Placental pericyte (primary cell): ENCODE measurements at places on chromosomes 3 and 15. TPM values are rescaled to one million over a fixed set of nuclear protein-coding genes. Genes with fewer than 3 reads are reported as not detected.

The ATP10A gene
- 0.44 and 2.6 TPM in 2 replicates for total RNA-seq

The GOLGA8M gene
- total RNA-seq = under 0.01 TPM in 1 of 2 replicates, not detected in the other

The KLF15 gene
- 0.29 and 2.8 TPM in 2 replicates for total RNA-seq

The CPNE9 gene
- not detected in 2 replicates for total RNA-seq

The SERINC4 gene
- total RNA-seq = not detected in 2 replicates

The SNX22 gene
- under 0.01 and 0.14 TPM in 2 replicates for total RNA-seq

The ZNF860 gene
- total RNA-seq = 0.44 and 1.0 TPM in 2 replicates

The ACKR4 gene
- under 0.01 and 3.4 TPM in 2 replicates for total RNA-seq

The RYR3 gene
- total RNA-seq = under 0.01 TPM in 1 of 2 replicates, not detected in the other

The BSN gene
- total RNA-seq = 0.14 and 0.22 TPM in 2 replicates

The ST8SIA2 gene
- total RNA-seq = not detected in 2 replicates

The SMCO1 gene
- total RNA-seq = not detected in 2 replicates

The CELF6 gene
- under 0.01 and 0.22 TPM in 2 replicates for total RNA-seq

The C3orf80 gene
- 5.7 and 9.7 TPM in 2 replicates for total RNA-seq
